Sciatic nerve (tissue), 2 donors: ENCODE measurements at places on chromosomes 7 and 10. TPM values are rescaled to one million over a fixed set of nuclear protein-coding genes. Genes with fewer than 3 reads are reported as not detected.

Gene ATOH7
- 0.22 TPM for total RNA-seq

Gene UBE3C
- 55.5 TPM for total RNA-seq

Gene CCDC3
- 114 TPM for total RNA-seq

Gene CDK14
- total RNA-seq: 79.4 TPM

Gene MACROH2A2
- total RNA-seq: 6.7 TPM

Gene TAS2R41
- total RNA-seq: not detected

Gene GIMAP1
- total RNA-seq: 8.5 TPM
